Stimulated activated CD8-positive, alpha-beta memory T cell treated with anti-CD3 and anti-CD28 coated beads, Interleukin-4, amount 100 ng/mL, for 1 hour (primary cell): ENCODE measurements at places on chromosomes 12 and 14.

DNA sequence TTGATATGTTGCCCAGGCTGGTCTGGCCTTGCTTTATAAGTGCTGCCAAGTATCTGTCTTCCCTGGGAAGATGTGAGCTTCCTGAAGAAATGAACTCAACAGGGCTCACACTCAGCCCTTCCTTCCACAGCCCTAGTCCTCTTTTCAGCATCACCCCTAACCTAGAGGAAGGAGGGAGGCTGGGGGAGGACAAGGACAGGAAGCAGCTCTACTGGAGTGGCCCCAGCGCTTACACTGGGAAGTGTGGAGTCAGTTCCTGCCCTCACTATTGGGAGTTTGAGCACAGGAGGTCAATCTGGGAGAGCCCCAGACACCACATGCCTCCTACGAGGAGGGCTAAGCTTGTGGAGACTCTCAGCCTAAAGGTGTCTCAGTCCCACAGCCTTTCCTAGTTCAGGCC, 16.8 kb downstream of the GALNT6 start:
- no peak for DNase-seq

DNA sequence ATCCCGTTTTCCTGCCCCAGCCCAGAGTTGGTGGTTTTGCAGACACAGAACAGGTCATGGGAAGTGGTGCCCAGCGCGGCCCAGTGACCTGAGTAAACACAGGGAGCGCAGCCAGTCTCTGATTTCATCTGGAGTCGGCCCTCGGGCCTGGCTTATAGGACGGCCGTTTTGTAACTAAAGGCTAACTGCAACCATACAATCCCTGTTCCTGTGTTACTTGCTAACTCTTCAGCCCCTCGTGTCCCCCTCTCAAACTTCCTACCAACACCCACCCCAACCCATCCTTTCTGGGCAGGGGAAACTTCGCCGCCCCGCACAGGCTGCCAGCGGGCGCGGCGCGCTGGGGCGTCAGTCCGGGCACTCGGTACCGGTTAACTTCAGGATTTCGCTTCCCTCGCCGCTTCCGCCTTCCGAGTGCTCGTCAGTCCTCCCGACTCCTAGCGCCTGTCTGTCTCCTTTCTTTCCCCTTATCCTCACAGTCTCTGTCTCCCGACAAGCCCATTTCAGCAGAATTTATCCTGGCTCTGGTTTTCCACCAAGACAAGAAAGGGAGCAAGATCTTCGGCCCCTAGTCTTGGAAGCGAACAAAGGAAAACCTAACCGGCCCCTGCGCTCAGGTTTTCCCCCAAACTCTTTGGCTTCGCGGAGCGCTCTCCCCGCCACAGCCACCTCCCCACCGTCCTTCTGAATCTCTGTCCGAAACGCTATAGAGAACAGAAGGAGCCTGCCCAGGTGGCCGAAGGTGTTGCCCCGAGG, 2.0 kb downstream of the SIX1 start:
- no peak for DNase-seq

- DNase-seq, result no peak
Measured at GRCh38 chr14:57302883-57303282, 34.1 kb downstream of the AP5M1 start.

GRCh38 chr14:50602035-50602434, 42.1 kb downstream of the ATL1 start:
- no peak for DNase-seq

- DNase-seq, result no peak
Measured at GRCh38 chr12:1845886-1846285, 25.5 kb downstream of the LRTM2 start.

DNA sequence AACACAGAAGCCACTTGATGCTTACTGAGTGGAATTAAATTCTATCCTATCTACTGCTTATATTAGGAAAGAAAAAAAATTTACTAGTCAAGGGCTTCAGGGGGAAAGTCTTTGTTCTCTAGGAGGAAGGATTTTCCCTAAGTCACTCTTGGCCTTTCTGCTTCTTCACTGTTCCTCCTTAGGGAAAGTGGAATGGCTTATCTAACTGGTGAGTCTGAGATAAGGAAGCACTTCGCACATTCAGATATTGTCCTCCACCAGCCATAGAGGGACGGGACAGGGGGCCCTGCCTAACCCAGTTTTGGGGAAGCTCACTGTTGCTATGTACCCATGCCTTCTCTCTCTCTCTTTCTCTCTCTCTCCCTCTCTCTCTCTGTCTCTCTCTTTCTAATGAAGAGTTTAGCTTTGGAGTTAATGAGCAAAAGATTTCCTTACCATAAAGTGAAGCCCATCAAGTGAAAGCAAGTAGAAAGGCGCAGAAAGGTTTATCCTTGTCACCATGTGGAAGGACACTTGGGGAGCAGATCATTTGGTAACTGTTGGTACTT, 450.6 kb downstream of the ZFP36L1 start:
- no peak for DNase-seq

DNA sequence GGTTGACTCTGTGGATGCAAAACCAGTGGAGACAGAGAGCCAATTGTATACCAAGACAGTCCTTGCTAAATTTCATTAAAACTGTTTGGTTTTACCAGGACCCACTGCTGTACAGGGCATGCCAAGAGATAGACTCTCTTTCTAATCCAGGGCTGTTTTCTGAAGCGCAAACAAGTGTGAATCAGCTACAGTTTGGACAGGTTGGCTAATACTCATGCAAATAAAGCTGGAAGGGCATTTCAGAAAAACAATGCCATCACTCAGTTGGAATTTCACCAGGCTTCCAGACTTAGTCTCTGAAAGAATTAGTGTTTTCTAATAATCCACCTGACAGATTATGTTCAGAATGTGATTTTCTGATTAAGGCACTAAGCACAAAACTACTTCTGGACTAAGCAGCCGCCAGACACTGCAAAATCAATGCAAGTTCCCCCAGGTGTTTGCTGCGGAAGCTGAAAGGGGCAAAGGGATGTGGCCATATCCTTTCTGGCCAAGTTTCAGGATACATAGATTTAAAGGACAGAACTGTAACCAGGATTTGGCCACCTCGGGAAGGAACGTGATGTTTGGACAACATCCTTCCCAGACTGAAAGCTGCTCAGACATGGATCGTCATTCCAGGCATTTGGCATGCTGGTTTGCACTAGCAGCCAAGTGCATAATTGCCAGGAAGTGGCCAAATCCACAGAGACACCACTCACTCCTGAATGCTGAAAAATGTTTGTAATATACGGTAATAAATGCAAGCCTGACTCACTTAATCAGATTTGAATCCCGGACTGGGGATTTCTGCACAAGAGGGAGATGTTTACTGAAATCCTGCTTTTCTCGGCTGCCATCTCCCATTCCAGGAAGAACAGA, 32.0 kb upstream of the CDKN3 start:
- DNase-seq, result no peak

GRCh38 chr14:48553443-48553842, 878.0 kb upstream of the MDGA2 start:
- no peak for DNase-seq

DNA sequence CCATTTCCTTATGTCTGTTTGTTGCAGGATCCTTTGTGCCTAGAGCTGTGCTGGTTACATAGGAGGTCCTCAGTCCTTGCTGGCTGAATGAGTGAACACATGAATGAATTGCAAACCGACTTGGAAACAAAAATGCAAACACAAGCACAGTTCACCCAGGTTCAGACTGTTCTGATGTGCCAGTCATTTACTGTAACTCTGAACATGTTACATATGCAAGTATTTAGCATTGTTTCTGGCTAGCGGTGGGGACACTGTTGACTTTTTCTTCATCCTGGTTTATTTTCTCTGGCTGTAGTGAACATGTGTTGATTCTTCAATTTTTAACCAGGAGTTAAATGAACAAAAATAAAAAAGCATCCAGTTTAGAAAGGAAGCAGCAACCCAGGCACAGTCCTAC, 33.4 kb downstream of the TSPAN9 start:
- no peak for DNase-seq

- DNase-seq, result no peak
Measured at GRCh38 chr14:98924046-98924445, 348.0 kb downstream of the BCL11B start.

DNA sequence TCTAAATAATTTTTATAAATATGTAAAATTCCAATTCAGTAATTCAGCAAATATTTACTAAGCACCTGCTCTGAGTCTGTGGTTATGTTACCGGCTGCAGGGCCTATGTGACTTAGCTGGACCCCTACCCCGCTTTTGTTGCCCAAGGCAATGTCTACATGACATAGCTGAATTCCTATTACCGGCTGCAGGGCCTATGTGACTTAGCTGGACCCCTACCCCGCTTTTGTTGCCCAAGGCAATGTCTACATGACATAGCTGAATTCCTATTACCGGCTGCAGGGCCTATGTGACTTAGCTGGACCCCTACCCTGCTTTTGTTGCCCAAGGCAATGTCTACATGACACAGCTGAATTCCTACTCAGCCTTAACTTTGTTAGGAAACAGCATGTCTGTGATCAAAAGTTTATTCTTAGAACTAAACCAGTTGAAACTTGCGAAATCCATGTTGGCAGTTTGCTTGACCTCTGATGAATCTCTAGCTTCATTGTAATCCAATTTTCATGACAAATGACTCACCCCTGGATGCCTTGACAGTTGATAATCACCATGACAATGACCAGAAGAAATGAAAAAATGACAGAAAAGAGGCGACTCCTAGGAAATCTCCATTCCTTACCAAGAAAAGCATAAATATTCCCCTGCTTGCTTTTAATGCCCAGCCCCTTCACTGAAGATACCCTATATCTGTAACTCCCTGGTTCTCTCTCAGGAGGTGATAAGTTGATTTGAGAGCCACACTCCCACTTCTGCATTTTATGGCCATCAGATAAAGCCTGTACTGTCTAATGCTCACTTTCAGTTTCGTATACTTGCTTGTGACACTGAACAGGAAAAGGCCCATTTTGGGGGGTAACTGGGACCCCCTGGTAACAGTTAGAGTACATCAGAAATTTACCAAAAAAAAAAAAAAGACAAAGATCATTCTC, 148.4 kb upstream of the SYT10 start:
- no peak for DNase-seq

DNA sequence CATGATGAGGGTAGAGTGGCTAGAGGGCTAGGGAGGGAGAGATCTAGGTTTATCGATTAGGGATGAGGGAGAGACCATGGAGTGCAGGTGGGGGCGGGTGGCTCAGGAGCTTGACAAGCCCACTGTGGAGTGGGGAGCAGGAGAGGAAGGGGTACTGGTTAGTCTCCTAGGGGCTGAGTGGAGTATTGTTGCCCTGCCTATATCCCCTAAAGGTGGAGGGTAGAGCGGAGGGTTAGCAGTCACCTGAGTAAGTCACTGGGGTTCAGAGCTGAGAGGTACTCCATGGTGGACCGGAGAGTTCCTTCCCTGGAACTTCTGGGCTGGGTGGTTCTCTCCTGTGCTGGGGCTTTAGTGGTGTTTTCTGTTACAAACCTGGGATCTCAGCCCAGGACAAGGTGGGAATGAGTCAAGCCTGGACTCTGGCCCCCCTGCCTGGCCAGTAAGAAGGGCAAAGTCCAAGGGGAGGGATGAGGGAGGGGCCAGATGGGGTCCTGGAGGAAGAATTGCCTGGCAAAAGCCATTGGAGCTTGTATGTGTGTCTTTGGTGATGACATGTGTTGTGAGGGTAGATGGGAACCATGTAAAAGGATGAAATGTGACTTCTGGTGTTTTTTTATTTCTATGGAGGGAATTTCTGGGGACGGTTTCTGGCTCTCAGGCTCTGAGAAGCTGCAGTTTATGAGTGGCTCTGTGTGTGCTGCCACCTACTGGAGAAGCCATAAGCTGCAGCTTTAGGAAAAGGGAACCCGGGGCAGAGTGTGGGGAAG, at the start of gene CIDEB:
TSS of gene CIDEB (minus strand) at position 403 of the 767 bp plus-strand sequence. CDS start at position 284, 119 bp downstream.
- no peak for DNase-seq

DNA sequence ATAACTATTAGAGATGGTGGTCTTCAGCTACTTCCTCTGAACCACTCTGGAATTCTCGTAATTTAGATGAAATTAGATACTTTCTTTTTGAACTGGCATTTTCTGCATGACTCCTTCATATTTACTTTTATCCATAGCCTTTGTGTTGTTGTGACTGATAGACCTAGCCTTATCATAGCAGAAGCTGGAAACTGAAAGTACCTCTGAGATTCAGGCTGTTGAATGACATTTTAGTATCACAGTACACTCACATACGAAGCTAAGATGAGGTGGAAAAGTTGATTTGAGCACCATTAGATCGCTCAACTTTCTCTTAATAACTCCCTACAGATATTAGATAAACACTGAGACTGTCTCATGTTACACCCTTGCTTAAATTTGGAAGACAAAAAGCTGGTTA, 525.1 kb upstream of the FBXO33 start:
- no peak for DNase-seq

DNA sequence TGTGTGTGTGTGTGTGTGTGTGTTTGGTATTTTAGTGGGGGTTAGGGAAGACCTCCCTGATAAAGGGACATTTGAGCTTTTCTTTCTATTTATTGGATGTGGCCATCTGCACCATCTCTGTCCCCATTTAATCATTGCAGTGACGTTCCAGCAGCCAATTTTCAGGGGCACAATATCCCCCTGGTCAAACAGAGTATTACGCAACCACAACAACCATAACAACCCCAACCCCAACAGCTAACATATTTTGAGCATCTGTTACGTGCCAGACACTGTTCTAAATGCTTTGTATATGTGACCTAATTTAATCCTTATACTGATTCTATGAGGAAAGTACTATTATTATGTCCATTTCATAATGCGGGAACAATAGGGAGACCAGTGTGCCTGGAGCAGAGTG, 87.4 kb downstream of the TTC8 start:
- no peak for DNase-seq

DNA sequence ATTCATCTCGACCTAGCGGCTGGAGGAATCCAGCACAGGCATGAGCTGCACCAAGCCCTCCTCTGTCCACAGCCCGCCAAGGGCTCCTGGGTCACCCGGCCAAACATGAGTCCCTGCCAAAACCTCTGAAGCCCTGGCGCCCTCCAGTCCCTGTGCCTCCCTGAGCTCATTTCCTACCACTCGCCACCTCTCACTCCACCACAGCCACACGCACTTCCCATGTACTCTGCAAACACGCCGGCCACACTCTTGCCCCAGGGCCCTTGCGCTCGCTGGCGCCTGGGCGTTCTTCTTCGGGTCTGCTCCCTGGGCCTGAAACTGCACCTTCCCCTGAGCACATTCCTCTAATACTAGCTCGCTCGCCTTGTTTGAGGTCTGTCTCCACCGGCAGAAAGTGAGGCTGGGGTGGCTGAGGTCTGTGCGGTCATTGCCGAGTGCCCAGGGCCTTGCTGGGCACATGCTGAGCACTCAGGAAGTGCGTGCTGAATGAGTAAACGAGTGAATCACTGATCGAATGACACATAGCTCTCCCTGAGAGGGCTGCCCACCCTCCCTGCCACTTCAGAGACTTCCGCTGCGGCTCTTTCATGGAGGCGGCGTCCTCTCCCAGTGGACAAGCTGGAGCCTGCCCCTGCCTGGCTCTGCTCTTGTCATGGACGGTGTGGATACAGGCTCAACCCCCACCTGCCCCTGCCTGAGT, 33.7 kb upstream of the DLK1 start:
- no peak for DNase-seq

DNA sequence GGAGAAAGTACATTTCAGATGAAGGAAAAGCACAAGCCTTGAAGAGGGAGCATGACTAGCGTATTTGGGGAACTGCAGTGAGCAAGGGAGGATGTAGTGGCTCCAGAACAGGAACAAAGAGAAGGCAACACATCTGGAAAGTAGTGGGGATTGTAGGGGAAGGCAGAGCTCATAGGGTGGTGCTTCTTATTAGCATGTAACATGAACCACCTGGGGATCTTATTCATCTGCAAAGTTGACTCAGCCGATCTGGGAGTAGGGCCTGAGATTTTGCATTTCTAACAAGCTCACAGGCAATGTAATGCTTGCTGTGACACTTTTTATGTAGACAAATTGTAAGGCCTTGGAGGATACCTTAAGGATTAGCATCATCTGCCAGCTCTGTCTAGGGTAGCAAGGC, 447.3 kb downstream of the NELL2 start:
- no peak for DNase-seq
